Cerebellar nuclear complex (tissue), 1 donor: ENCODE measurements at places on chromosomes 3 and 15.

DNA sequence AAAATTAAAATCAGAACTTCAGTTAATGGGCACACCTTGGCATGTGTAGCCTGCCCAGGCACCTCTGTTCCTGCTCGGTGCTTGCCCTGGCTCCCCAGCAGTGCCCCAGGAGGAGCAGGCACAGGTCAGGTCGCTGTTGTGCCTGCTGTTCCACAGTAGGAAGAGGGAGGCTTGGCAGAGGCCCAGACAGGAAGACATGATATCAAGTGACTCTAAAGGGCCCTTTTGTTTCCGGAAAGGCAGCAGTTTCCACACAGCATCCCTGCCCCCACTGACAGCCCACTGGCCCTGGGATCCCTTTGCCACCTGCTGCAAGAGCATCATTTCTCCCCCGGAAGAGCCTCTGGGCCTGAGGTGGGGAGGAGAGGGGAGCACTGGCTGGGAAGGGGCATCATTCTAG lies 40.5 kb upstream of the HES1 start:
- no peak for DNase-seq

DNA sequence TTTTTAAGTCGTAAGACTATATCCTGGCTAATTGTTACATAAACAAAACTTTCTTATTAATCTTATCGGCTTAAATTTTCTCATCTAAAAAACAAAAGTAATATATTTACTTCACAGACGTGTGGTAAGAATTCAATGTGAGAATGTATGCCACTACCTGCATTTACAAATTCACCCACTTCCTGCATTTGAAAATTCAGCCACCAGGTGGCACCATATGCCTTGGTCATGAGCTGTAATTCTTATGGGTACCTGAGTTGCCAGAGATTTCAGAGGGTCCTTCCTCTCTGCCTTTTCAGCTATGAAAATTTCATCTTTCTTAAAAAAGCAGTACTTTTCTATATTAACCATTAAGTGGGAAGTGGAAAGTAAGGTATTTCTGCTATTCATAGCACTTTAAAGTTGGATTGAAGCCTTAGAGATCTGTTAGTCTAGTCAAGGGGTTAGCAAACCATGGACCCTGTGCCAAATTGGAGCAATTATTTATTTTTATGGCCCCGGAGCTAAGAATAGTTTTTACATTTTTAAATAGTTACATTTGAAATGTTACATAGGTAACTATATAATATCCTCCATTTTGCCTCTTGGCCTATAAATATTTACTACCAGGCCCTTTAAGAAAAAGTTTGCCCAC lies 127.8 kb downstream of the HCN4 start:
- DNase-seq = peak; percentile 53

GRCh38 chr15:39682366-39682765 lies 100.3 kb downstream of the FSIP1 start:
- no peak for DNase-seq

GRCh38 chr3:181971424-181971823 lies 259.7 kb downstream of the SOX2 start:
- no peak for DNase-seq

GRCh38 chr3:129608936-129609590 lies 2.6 kb upstream of the PLXND1 start:
- no peak for DNase-seq

- no peak for DNase-seq
These were observed 131.6 kb downstream of the NLGN1 start for GRCh38 chr3:173529062-173529711.

DNA sequence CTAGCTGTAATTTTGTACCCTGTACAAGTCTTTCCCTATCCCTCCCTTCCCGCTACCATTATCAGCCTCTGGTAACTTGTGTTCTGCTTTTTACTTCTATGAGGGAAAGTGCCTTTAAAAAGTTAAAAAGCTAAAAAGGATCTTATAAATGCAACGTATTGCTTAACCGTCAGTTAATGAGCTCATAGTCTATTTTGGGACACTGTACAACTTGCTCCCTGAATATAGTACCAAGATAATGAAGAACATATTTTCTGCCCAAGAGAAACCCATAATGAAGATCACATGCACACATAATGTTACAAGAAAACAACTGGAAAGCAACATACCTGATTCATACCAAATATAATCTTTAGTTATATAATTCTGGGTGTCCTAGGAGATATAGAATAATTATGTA lies 22.6 kb downstream of the ZIC1 start:
- no peak for DNase-seq

GRCh38 chr3:45551214-45552010 lies 43.1 kb upstream of the LIMD1 start:
- DNase-seq = no peak

DNA sequence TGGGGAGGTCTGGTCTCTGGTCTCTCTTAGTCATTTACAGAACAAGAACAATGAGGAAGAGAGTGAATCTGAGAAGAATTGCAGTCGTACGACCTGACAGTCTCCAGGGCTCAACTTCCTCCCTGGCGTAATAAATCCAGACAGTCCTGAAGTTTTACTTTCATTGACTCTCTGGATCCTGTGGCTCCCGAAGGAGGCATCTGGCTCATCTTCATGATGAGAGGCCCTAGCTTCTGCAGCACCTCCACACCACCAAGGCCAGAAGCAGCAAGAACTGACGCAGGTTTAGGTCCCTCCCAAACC lies 11.8 kb upstream of the CYFIP1 start:
- no peak for DNase-seq

DNA sequence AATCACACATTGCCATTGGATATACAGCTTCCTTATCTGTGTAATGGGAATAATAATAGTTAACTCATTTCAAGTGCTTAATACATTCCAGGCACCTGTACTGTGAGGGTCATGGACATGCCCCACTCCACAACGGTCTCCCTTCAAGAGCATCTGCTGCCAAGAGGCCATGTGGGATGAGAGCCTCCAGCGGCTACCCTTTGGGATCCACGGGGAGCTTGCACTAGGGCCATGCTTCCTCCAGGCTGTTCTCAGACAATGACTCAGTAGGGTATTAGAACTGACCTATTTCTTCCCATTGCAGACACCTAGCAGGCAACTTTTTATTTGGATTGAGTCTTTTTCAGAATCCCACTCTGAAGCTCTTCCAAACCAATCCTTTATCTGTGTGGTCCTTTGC lies 1078.9 kb downstream of the TUSC7 start:
- no peak for DNase-seq

GRCh38 chr3:102114264-102114979 lies 265.1 kb downstream of the NFKBIZ start:
- DNase-seq = no peak

DNA sequence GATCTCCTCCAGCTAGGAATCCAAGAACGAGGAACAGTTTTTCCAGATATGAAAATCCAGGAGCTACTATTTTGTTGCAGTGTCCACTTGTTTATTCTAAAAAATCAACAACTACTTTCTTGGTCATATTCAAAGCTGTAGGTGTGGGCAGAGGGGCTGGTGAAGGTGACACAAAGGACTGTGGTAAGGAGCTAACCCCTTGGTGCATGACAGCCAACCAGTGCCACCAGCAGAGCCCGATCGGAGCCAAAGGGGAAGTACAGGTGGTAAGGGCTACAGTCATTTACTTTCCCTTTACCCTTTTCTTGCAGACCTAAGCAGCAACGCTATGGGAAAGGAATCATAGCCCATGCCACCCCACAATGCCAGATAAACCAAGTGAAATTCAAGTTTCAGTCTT lies 30.7 kb downstream of the PLA1A start:
- DNase-seq = no peak

DNA sequence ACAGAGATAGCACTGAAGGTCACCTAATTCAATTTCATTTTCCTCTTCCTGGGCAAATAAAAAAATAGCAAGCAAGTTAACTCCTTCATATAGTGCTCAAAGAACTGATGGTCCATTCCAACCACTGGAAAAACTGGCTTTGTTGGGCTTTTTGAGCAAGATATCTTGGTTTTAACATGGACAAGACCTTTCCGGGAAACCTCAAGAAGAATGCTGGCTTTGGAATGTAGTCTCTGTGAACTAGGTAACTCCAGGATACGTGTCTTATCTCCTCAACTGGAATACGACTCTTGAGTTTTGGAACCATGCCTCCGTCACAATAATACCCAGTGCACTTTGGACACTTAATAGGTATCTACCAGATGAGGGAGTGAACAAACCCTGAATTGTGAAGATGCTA lies 36.9 kb upstream of the CRBN start:
- no peak for DNase-seq

- DNase-seq = no peak
These were observed 680.3 kb downstream of the AGBL1 start for GRCh38 chr15:86759800-86760523.

- DNase-seq = no peak
These were observed 228.8 kb upstream of the PEX5L start for GRCh38 chr3:180265551-180265950.

GRCh38 chr15:57667171-57667849 lies 39.2 kb upstream of the POLR2M start:
- DNase-seq = no peak

DNA sequence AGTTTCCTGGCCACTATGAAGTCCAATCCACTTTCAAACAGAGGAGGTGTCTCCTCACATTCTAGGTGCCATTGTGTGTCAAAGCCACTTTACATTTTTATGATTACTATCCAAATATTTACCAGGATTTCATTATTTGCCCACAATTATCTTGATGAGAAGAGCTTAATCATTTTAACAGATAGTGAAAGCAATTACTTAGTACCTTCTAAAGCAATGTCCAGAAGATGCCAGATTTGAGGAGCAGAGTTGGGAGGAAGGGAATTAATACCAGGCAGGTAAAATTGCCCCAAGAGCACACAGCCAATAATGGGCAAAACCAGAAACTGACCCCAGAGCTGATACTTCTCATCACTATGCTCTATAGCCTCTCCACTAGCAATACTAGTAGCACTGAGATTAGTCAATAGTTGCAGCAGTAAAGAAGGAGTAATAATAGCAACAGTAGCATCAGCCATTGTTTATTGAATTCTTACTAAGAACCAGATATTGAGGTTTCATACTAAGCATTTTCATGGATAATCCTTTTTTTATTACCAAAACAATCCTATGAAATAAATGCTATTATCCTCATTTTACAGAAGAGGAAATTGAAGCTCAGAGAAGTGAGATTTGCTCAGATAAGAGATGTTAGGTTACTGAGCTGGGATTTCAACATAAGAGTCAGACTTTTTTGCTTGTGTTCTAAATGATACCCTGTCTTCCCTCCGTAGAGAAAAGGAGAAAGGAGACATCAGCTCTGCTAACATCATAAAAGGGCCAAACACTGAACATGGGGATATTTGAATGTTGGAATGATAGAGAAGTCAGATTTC lies 509.3 kb upstream of the CFAP20DC start:
- no peak for DNase-seq

DNA sequence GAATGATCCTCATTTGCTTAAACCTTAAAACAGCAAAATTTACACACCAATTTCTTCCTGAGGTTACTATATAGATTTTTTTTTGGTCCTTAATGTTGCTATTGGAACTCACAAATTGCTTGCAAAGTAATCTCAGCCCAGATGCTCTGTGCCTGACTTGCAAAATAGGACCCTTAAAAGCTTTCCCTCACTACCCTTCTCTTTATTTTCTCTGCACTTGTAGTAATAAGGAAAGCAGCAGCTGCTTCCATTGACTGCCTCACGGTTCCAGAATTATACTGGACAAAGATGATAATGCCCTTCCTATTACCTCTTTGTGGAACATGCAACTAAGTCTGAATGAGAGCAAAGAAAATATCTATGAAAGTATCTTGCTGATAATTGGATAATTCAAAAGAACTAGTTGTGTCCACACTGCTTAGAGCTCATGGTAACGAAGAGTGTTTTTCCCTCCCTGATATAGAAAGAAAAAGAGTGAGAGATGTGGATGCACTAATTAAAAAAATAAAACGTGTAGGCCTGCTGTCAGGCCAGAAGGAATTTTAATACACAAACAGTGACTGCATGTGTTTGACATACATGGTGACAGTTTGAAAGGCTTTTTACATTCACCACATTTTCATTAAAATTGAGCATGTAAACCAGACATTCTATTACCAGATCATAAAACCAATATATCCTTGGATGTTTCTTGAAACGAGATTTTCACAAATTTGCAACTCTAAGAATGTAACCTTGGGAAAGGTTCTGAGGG lies 783.1 kb downstream of the GBE1 start:
- DNase-seq = no peak

- no peak for DNase-seq
These were observed 229.9 kb upstream of the GADL1 start for GRCh38 chr3:31124373-31124772.

DNA sequence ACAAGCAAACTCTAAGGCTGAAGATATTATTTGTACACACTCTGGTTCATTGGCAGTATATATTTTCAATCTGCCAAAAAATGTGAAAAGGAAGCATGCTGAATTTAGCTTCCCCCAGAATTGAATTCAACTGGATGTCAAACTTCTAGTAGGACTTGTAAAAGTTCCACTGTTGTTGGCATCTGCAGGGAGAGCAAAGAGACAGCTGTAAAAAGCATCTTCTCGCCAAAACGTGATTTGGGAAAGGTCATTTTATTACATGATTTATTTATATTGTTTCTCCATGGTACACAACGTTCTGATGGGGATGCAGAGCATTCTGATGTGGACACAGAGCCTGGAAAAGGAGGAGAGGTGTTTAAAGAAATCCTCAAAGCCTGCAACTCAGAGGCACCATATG lies 196.7 kb upstream of the ADAMTS9 start:
- no peak for DNase-seq

DNA sequence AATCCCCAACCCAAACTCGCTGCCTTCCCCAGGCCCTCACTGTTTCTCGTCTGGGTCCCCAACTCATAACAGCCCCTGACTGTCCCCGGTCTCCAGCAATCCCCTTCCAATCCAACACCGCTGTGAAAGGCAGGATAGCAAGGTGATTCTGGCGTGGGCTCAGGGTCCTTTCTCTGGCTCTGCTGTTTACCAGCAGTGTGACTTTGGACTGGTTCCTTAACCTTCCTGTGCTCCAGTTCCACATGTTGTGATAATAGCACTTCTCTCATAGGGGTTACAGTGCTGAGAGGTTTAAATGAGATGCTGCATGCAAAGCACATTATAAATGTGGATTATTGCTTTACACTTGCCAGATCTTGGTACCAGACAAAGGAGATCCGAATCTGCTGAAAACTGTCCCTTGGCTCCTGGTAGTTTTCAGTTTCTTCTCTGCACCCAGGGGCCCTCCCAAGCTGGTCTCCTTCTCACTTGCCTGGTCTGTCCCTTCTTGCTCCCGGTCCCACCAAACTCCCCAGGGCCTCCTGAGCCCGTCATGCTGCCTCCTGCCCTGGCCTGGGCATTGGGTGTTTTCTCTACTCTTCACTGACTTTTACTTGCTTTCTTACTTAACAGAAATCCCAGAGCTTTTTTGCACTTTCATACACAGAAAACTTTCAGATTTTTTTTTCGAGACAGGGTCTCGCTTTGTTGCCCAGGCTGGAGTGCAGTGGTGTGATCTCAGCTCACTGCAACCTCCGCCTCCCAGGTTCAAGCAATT lies 26.8 kb upstream of the CYP11A1 start:
- DNase-seq = no peak

DNA sequence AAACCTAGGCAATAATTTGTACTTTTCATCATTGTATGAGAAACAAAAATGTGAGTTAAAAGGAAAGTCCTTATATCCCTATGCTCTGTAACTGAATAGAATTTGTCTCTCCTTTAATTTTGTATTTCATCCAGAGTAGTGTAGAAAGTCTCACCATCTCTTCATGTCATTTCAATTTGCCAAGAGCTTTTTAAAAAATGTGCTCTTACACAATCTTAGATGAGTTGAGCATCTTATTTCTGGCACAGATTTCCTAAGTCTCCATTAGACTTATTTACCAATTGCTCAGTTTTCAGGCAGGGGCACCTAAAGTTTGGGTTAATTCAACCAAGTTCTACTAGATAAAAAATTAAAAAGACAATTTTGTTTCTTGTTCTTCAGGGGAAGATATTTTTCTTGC lies 201.5 kb upstream of the RBMS3 start:
- no peak for DNase-seq
